ENCODE measurements at places on chromosomes 7 and 10. TPM values are rescaled to one million over a fixed set of nuclear protein-coding genes. Genes with fewer than 3 reads are reported as not detected.

- no peak for DNase-seq
Observed at GRCh38 chr10:52659085-52659484, 113.5 kb downstream of the MBL2 start.

GRCh38 chr7:141463986-141464385 is 87.2 kb upstream of the AGK start:
- DNase-seq: peak; percentile 40

DNA sequence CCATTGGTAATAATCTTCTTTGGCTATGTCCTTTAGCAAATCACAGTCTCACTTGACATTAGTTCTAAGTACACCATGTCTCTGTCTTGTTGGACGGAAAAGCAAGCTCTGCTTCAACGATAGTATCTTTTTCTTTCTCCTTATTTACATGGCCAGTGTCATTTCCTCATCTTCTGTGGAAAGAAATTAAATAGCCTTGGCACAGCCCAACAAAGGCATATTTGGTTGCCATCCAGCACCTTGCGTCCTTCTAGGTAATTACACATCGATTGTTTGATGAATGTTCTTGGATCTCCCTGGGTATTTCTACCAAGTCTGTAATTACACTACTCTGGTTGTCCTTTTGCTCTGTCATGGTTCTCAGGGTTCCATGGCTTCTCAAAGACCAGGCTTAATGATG is 183.1 kb downstream of the CHN2 start:
- no peak for DNase-seq

DNA sequence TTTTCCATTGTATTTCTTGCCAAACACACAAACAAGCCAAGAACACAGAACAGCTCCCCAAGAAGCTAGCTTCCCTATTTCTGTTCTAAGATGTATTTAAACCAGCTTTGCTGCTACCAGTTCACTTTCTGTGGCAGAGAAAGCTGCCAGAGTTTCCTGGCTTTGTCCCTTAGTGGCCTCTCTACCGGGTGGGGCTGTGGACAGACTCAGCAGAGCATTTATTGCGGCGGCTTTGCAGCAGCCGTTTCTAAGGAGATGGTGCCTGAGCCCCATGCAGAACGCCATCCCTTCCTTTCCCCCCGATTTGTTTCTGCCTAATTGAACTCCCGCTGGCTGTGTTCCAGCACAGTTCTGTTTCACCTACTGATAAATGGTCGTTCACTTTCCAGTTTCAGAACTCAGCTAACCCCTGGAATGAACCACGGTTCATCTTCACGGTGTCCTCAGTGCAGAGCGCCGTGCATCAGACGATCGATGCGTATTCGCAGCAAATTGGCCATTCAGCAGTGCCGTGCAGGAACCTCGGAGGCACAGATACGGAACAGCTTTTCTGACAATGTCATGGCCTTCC is 33.8 kb upstream of the SFMBT2 start:
- no peak for DNase-seq

GRCh38 chr10:103884681-103885139 is 29.3 kb upstream of the SH3PXD2A start:
- DNase-seq: peak; percentile 43

Gene CRHR2
- not detected for total RNA-seq

Gene STEAP1B
- 1.1 TPM for total RNA-seq

DNA sequence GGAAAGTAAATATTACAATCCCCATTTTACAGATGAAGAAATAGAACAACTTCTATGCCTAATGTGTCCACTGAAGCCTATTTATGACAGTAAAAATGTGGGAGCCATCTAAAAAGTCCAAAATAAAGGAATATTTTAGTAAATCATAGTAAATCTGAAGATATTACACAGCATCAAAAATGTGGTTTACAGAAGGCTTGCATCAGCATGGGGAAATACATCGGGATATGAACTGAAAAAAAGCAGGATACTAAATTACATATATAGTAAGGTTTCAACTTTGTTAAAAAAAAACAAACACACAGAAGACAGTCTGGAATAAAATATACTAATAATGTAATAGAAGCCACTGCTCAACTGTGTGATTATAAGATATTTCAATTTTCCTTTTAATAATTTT is 20.8 kb downstream of the CPA1 start:
- DNase-seq: no peak

Measured in H4 (cell line).